ENCODE measurements at places on chromosomes 16 and 17.

DNA sequence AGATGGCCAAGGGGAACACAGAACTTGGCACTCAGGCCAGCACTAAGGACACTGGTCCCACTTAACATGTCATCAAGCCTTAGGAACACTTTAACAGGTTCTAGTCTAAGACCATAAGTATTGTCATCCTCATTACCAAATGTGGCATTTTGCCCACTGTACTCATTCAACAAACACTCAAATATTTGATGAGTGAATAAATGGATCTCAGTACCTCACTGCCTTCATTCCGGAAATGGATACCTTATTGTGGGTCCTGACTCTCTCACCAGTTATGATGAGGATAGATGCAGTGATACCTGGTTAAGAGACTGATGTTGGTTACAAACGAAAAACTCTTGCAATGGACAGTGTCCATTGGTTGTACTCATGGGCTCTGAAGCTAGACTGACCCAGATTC is 455.2 kb upstream of the DYNLRB2 start:
- DNase-seq = no peak

DNA sequence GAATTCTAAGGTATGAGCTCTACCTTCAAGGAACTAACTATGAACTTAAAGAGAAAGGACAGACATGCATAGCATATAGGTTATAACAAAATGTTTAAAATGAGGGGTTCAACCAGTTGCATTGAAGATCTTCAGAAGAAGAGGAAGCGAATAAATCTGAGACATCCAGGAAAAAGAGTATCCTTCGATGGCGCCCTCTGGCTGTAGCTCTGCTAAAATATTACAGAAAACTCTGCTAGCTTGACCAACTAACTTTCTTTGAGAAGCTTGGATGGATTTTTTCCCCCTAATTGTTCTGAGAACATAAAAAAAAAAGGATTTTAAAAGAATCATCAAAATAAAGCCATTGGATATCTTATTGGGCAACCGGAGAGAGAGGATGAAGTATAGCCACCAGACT is 659.9 kb upstream of the SOX9 start:
- DNase-seq = no peak

DNA sequence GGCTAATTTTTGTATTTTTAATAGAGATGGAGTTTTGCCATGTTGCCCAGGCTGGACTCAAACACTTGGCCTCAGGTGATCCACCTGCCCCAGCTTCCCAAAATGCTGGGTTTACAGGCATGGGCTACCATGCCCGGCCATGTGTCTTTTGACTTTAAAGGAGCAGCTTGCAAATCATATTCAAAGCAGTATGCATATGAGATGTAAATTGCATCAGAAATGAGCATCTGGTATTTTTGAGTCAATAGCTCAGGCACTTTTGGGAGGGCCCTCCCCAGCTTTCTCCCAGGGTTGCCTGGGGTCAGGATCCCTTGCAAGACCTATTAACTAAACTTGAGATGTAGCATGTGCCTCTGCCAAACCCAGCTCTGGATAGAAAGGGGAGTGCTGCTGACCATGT is 21.5 kb downstream of the EPOP start:
- DNase-seq = no peak

GRCh38 chr17:45794840-45795239 is 10.7 kb downstream of the CRHR1 start:
- no peak for DNase-seq

- peak; percentile 24 for DNase-seq
Observed at GRCh38 chr17:17902376-17902775, 65.6 kb upstream of the SREBF1 start.

DNA sequence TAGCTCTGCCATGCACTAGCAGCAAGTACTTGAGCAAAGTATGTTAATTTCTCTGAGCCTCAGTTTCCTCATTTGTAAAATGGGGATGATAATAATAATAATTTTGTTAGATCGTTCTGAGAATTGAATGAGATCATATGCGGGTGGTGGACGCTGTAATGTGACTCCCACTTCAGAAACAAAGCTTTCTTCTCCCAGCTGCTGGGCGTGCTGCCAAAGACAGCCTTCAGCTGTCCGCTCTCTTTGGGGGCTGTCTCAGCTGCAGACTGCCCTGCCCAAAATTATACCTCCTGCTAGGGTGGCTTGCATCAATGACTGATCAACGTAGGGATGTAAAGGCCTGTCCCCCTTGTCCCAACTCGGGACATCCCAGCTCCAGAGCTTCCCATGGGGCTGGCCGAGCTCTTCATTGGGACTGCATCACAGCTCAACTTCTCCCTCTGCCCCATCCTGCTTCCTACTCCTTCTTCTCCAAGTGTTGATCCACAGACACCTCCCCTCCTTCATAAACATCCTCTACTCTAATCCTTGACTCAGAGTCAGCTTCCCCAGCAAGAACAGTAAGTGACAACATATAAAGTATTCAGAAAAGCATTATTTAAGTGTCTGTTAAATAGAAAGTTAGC is 30.7 kb upstream of the CDH5 start:
- DNase-seq = peak; percentile 82

DNA sequence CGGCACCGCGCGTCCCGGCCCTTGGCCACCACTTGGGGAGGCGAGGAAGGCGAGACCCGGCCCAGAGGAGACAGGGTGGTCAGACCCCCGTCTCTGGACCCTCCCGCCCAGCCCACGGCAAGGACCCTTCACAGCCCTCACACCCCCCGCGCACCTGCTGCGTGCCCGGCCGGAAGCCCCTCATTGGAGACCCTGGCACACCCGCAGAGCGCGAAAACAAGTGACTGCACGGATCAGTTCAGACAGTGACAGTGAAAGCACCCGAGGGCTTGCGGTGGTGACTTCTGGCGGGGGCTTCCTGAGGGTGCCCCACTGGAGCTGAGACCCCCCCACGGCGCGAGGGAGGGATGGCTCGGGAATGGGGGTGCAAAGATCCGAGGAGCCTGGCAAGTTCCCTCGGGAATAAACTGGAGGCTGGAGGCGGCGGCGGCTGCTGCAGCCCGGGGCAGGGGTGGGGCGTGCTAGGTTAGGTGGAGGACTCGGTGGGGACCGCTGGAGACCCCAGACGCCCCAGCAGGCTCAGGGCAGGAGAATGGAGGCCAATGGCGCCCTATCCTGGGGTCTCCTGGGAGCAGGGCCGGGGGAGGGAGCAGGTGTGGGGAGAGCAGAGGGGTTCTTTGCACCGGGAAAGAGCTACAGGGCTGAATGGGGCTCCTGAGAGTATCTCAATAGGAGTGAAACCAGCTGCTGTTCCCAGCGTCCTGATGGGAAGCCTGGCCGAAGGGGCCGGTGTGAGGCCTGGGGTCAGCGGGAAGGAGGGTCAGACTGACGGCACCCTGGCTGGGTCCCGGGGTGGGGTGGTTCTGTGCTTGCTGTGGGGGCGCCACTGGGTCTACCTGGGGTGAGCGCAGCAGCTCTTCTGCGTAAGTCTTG is 824 bp upstream of the FBXL16 start:
- no peak for DNase-seq

DNA sequence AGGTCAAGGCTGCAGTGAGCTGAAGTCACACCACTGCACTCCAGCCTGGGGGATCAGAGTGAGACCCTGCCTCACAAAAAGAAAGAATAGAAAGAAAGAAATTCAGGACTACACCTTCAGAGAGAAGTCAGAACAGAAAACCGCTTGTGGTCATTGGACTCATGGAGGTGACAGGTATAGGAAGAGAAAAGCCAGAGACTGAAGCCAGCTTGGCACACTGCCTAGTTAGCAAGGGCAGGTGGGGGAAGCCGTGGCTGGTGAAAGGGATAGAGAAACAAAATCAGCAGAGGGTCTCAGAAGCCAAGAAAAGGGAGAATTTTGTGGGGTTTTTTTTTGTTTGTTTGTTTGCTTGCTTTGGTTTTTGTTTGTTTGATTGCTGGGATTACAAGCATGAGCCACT is 32.9 kb upstream of the SKAP1 start:
- DNase-seq = no peak

DNA sequence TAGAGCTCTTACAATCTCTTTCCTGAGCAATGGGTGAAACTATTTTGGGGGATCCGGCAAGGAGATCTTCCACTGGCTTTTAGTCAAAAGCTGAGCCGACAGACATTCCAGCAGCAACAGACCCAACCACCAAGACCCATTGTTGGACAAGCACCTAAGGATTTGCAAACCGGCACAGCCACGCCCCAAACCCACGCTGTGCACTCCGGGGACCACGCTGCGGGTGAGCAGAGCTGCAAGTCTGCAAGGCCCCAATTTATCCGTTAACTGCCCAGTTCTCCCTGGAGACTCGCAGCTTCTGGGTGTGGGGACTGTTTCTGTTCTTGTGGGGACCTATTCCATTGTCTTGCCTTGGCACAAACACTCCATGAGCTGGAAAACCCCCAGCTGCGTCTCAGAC is 45.9 kb downstream of the C16orf95 start:
- DNase-seq = no peak

DNA sequence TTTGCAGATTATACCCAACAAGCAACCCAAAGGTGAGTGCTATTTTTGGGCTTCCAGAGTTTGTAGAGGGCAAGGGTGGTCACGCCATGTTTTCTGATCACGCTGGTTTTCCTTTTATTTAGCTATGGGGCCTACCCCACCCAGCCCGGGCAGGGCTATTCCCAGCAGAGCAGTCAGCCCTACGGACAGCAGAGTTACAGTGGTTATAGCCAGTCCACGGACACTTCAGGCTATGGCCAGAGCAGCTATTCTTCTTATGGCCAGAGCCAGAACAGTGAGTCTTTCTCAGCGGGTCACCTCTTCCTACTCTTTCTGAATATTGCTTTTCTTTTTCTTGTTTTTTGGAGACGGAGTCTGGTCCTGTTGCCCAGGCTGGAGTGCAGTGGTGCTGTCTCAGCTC is 2.5 kb downstream of the FUS start:
- no peak for DNase-seq

Data from right forelimb (tissue), 1 donor.